ENCODE measurements at places on chromosomes 16 and 17. TPM values are rescaled to one million over a fixed set of nuclear protein-coding genes. Genes with fewer than 3 reads are reported as not detected.

GRCh38 chr17:80675438-80676095 is 130.9 kb downstream of the RPTOR start:
- DNase-seq = no peak

DNA sequence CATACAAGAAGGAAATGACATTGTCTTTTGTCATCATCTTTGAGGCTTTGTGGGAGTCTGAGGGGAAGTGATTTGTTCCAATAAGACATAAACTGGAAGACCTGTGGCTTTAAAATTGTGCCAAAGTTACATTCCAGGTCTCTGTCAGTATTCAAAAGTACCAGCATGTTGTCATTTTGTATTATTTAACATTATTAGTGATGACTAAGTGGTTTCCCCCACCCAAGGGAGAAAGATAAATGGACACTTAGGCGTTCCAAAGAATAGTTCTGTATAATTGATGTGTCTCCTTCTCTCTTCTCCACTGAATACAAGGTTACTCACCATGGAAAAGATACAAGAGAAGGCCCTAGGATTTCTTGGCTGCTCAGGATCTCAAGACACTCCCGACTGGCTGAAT is 3.8 kb downstream of the CFAP97D1 start:
- no peak for DNase-seq

- no peak for DNase-seq
These were observed 436.1 kb upstream of the GOT2 start for GRCh38 chr16:59170099-59170712.

DNA sequence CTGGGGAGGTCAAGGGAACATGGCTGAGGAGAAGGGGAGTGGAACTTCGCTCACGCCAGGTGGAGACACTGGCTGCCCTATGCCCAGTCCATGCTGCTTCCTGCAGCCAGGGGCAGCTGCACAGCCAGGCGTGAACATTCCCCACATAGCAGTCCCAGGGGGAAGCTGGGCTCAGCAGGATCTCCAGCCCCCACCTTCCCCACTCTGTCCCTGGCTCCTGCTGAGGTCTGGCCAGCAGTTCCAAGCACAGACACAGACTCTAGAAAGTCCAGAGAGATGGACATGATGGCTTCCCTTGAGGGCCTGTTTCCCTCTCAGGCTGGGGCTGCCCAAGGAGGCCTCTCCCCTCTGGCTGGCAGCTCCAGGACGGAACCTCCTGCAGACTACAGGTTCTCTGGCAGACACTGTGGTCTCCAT is 9.3 kb downstream of the JUP start:
- no peak for DNase-seq

DNA sequence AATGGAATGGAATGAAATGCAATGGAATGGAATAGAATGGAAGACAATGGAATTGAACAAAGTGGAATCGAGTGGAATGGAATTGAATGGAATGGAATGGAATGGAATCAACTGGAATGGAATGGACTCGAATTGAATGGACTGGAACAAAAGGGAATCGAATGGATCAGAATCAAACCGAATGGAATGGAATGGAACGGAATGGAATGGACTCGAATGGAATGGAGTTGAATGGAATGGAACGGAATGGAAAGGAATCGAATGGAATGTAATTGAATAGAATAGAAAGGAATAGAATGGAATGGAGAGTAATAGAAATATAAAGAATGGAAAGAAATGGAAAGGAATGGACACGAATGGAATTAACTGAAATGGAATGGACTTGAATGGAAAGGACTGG is 475.2 kb upstream of the WSB1 start:
- DNase-seq = peak; percentile 5

DNA sequence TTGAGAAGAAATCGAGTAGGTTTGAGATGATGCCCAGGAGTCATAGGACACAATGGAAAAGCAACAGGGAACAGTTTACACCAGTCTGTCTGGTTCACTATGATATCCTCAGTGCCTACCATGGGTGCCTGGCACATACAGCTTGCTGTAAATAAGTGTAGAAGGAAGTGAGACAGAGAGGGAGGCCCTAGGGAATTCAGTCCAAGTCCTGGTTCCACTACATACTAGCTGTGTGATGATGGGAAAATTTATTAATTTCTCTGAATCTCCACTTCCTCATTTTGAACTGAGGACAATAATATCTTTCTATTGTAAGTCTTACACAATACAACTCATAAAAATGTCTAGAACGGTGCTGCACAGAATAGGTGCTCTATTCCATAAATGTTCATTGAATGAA is 53.3 kb upstream of the LYRM9 start:
- no peak for DNase-seq

Gene KRTAP1-5
- polyA plus RNA-seq = not detected

GRCh38 chr16:11257131-11257938 is 1.3 kb upstream of the SOCS1 start:
- no peak for DNase-seq
